Chondrocyte (in vitro differentiated cells): ENCODE measurements at places on chromosomes 12 and 14. TPM values are rescaled to one million over a fixed set of nuclear protein-coding genes. Genes with fewer than 3 reads are reported as not detected.

RBP5 gene
- not detected in 3 replicates for total RNA-seq

DNA sequence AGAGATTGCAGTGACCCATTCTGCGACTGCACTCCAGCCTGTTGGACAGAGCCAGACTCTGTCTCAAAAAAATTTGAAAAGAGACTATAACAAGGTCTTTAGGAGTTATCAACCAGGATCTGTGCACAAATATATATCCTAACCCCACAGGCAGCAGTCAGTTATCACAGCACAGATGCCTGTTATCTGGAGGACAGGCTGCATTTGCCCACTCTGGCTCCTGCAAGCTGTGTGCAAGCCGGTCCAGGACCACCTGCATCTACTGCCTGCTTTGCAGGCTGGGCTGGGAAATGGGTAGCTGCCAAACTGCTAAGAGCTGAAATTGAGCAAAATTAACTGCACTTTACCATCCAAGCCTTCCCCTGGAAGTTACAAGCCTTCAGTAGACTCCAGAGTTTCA lies 21.4 kb upstream of the RCOR1 start:
- DNase-seq, result no peak

OR6C6 gene
- total RNA-seq, result not detected in 3 replicates

GRCh38 chr12:129071362-129071761 lies 218.1 kb downstream of the GLT1D1 start:
- DNase-seq, result no peak

RNF10 gene
- total RNA-seq, result 136 to 138 TPM (median 136 TPM) in 3 replicates

PTGDR gene
- 0.07 TPM in 1 of 3 replicates, not detected in the others for total RNA-seq

DNA sequence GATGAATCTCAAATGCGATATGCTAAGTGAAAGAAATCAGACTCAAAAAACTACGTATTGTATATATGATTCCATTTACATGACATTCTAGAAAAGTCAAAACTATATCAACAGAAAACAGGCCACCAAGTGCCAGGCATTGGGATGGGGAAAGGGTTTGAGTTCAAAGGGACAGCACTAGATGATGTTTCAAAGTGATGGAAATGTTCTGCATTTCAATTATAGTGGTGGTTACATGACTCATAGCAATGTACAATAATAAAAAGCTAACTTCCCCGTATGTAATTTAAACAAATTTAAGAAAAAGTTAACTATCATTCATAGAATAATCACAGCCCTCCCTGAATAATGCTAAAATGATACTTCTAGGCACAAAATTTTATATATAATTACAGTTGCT lies 13.5 kb downstream of the HECTD1 start:
- DNase-seq, result no peak

GRCh38 chr14:34081101-34081575 lies 130.3 kb upstream of the EGLN3 start:
- no peak for DNase-seq

GRCh38 chr14:77603654-77604255 lies 12.7 kb downstream of the SPTLC2 start:
- DNase-seq, result no peak

DNA sequence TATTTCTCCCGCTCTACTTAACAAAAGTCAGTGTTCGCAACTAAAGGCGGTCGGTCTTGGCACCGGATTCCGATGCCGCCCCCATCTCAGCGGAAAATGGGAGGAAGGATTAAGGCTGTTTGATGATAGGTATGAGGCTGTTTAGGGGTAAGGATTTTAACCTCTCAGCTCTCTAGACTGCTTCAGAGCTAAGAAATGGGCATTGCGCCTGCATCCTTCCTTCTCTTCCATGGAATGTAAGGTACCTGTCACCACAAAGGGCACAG lies 1.4 kb downstream of the COCH start:
- no peak for DNase-seq

GRCh38 chr14:44420226-44420625 lies 86.9 kb downstream of the FSCB start:
- no peak for DNase-seq

HOMEZ gene
- total RNA-seq, result 7.3 to 8.2 TPM (median 7.6 TPM) in 3 replicates

DNA sequence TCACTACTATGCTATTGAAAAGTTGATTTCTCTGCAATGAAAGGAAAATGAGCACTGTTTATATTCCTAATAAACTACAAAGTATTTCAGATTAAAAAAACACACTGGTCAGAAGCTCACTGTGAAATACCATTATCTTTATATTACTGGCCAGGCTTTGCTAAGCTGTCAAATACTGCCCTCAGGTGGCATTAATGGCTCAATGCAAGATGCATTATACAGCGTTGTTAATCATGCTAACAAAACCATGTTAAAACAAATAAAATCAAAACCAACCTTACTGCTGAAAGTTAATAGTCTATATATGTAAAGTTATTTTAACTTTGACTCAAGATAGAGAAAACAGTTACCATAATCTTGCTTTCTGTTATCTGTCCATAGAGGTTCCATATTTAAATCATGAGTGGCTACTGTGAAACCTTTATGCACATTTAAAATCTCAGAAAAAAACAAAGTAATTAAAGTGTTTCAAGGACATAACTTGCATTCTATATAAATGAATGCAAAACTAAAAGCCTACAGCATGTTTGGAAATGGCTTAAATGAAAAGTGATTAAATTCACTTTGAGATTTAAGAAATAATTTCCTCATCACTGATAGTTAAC lies 121.7 kb downstream of the RALGAPA1 start:
- no peak for DNase-seq

DNA sequence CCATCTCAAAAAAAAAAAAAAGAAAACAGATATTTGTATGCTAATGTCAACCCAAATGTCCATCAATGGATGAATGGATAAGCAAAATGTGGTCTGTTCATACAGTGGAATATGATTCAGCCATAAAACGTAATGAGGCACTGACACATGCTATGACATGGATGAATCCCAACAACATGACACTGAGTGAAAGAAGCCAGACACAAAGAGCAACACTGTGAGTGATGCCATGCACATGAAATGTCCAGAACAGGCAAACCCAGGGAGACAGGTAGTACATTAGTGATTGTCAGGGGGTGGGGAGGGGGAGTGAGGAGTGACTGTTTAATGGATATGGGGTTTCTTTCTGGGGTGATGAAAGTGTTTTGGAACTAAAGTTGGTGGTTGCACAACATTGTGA lies 50.2 kb downstream of the ARL6IP4 start:
- DNase-seq, result no peak

DNA sequence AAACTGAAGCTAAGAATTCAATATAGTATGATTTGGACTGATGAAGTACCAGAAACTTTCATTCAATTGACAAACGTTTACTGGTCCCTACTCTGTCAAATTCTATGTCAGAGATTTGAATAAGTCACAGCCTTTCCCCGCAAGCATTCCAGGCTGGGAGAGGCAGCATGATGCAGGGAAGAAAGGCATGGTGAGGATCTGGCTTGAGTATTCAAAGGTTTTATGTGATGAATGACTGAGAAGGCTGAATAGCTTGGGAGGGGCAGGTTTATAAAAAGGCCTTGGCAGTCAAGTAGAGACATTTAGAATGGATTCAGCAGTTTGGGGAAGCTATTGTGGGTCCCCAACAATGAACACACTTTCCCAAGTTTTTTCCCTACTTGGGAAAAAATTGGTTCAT lies 431.8 kb downstream of the DPF3 start:
- DNase-seq, result no peak

PA2G4 gene
- 59.8 to 87.1 TPM (median 65.1 TPM) in 3 replicates for total RNA-seq

WSCD2 gene
- 0.23 to 1.6 TPM (median 0.32 TPM) in 3 replicates for total RNA-seq

GRCh38 chr14:72615451-72616121 lies 278.3 kb downstream of the DPF3 start:
- no peak for DNase-seq

SLC25A47 gene
- not detected in 3 replicates for total RNA-seq

RNASE2 gene
- not detected in 3 replicates for total RNA-seq

GRCh38 chr12:13959131-13959723 lies 22.2 kb downstream of the GRIN2B start:
- DNase-seq, result no peak

SPIC gene
- not detected in 3 replicates for total RNA-seq

RASSF9 gene
- total RNA-seq, result 0.44 to 0.82 TPM (median 0.47 TPM) in 3 replicates

GRCh38 chr12:49458816-49459215 lies 80.0 kb upstream of the KCNH3 start:
- no peak for DNase-seq

GPR84 gene
- not detected in 3 replicates for total RNA-seq

RECQL gene
- total RNA-seq, result 49.8 to 72.1 TPM (median 50.2 TPM) in 3 replicates

DNA sequence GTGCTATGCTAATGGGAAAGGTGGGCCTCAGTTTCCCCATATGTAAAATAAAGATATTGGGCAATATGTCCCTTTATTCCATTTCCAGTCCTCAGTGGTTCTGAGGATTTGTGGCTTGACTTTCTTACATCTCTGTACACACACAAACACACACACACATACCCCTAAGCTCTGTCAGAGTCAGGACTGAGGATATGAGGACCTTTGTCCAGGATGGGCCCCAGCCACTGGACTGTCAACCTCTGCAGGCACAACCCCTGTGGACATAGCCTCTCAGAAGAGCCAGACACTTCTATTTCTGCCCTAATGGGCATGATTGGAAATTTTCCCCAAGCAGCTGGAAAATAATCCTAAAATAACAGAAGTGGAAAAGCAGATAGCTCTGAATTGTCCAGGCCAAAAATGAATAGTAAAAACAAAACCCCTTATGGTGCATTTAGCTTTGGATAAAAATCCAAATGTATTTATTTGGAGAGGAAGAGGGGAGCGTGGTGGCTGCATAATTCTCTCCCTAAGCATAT lies 50.2 kb downstream of the RIN3 start:
- DNase-seq, result no peak

GRCh38 chr12:47413806-47414205 lies 292.0 kb downstream of the RPAP3 start:
- DNase-seq, result no peak

- DNase-seq, result no peak
Observed at GRCh38 chr12:4114986-4115385, 158.6 kb upstream of the CCND2 start.

DNA sequence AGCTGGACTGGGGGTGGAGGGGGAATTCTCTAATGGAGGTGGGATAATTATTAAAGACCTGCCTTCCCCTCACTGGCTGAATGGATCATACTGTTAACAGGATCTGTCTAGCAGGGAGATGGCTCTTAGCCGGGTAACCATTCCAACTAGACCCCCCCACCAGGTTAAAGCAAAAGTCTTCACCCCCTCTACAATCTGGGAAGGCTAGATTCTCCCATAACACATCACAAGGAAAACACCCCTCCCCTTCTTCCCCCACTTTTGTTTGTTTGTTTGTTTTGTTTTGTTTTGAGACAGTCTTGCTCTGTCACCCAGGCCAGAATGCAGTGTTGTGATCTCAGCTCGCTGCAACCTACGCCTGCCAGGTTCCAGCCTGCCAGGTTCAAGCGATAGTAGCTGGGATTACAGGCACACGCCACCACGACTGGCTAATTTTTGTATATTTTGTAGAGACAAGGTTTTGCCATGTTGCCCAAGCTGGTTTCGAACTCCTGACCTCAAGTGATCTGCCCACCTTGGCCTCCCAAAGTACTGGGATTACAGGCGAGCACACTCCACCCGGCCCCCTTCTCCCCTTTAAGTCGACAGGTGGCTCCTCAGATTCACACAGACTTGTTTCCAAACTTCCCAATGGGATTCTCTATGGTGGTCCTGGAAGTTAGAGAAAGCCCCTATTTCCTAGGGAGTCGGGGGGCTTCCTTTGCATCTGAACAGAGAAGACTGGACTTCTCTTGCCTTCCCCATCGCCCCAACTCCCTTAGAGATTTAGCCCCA lies 3.5 kb upstream of the BAZ2A start:
- no peak for DNase-seq

NPAS3 gene
- total RNA-seq, result 1.6 to 5.7 TPM (median 2.6 TPM) in 3 replicates
